ENCODE measurements at places on chromosomes 6 and 20.
A peak's percentile ranks its signal among the peaks of the same experiment; 100 is the strongest.

GRCh38 chr6:80938131-80938530 is 814.4 kb downstream of the TENT5A start:
- DNase-seq = no peak

- DNase-seq = peak; percentile 94
Measured at GRCh38 chr6:112253841-112254816, at the start of gene LAMA4. TSS of gene LAMA4 (minus strand) at chr6:112254567. CDS start at chr6:112254150, 417 bp downstream.

- DNase-seq = no peak
Measured at GRCh38 chr6:32638532-32639219, 1.5 kb downstream of the HLA-DQA1 start.

GRCh38 chr6:26311012-26311384 is 54.0 kb upstream of the BTN3A2 start:
- DNase-seq = peak; percentile 38

DNA sequence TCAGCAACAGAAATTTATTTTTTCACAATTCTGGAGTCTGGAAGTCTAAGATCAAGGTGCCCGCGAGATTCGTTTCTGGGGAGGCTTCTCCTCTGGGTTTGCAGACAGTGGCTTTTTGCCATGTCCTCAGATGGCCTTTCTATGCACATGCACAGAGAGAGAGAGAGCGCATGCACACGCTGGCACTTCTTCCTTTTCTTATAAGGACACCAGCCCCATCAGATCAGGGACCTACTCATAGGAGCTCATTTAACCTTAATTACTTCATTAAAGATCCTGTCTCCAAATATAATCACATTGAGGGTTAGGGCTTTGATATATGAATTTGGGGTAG is 260.7 kb upstream of the PLCB4 start:
- no peak for DNase-seq

- peak; percentile 82 for DNase-seq
Measured at GRCh38 chr20:31595654-31596411, 9.3 kb upstream of the ID1 start.

DNA sequence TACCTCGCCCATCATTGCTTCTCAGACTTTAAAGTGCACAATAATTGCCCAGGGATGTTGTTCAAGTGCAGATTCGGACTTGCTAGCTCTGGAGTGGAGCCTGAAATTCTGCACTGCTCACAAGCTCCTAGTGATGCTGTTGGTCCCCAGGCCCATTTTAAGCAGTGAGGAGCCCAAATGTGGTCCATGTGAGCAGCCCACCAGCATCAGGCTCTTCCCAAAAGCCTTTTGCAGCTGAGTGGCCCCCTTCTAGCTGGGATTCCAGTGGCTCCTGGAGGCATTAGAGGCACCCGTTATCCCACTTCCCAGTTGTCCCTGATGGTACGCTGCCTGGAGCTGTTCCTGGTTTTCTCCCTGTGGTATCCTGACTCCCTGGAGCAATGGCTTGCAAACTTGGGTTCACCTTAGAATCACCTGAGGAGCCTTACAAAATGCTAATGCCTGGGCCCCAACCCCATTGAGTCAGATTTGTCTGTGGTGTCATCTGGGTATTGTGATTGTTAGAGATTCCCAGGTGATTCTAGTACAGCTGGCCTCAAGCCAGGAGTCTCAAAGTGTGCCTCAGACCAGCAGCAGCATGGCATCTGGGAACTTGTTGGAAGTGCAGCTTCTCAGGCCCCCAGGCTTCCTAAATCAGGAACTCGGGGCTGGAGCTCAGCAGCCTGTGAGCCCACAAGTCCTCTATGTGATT is 186.9 kb upstream of the SLC24A3 start:
- DNase-seq = no peak

- peak; percentile 45 for DNase-seq
Measured at GRCh38 chr6:36955671-36956445, 1.3 kb downstream of the PI16 start.

DNA sequence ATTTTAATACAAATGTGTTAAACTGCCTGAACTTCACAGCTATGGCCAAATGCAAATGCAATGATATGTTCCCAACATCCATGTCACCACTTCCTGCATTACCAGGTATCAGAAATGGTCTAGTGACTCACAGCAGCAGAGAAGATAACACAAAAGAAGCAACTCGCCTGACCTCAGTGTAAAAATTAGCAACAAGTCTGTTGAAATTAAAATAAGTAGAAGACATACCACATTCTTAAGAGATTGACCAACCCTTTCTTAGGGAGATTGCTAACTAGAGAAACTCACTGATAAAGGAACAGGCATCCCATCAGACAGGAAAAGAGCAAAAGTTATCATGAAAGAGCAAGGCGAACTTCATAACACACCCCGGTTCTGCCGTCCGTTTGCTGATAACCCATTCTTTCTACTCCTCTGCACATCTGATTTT is 45.1 kb downstream of the RNASET2 start:
- DNase-seq = no peak

DNA sequence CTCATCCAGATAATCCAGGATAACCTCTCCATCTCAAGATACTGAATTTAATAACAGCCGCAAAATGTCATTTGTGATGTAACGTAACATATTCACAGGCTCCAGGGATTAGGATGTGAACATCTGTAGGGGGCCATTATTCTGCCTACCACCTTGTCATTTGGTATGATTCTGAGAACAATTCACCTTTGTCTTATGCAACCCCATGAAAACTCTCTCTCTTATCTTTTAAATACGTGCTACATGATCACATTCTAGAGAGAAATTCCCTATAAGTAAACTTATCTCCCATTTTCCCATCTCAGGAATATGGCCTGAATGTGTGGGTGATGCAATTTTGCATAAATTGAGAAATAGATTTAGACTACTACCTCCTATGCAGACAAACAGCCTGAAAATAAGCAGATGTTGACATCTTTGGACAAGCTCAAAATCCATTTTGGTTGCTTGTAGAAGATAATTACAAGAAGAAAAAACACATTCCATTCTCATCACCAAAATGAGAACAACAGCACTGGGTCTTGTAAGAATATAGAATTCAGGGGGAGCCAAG is 255.4 kb upstream of the STXBP5 start:
- no peak for DNase-seq

DNA sequence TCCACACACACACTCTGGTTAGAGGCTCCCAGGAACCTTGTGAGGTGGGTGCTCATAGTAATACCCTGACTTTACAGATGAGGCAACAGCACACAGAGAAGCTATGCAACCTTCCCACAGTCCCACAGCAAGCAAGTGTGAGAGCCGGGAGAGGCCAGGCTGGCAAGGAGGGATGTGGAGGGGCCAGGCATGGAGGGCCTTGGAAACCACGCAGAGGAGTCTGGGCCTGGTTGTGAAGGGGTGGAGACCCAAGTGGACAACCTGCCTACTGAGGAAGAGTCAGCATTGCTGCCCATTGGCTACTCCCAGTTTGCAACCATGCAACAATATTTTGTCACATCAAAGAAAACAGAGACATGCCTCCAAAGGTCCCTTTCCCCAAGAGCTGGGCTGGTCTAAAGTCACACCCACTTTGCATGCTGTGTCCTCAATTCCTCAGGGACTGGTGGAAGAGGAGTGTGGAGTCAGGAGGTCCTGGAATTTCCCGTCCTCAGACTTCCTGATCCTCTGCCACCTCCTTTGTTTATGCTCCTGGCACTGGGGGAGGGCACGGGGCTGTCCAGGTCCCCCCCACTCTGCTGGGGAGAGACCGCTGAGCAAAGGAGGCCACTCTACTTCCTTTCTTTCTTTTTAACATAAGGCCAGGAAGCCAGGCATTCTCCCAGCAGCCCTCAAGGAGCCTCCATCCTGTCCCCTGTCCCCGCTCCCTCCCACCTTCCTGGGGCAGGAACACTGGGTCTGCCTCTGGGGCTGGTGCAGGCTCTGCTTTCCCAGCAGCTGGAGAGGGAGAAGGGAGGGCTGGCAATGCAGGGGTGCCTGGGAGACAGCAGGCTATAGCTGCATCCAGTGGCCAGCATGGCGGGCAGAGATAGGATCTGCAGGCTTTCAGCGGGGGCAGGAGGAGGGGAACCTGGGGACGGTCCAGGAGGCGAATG is 68.3 kb downstream of the NOL4L start:
- no peak for DNase-seq

GRCh38 chr6:35725721-35726438 is 11.0 kb upstream of the ARMC12 start:
- no peak for DNase-seq

All from muscle of leg (tissue), 16 donors.